CD4-positive, alpha-beta T cell treated with Interferon alpha-2 for 1 hour (primary cell): ENCODE measurements at places on chromosomes 6 and 20.

- DNase-seq, result peak; percentile 63
Observed at GRCh38 chr6:52333840-52334200, 28.1 kb upstream of the PAQR8 start.

DNA sequence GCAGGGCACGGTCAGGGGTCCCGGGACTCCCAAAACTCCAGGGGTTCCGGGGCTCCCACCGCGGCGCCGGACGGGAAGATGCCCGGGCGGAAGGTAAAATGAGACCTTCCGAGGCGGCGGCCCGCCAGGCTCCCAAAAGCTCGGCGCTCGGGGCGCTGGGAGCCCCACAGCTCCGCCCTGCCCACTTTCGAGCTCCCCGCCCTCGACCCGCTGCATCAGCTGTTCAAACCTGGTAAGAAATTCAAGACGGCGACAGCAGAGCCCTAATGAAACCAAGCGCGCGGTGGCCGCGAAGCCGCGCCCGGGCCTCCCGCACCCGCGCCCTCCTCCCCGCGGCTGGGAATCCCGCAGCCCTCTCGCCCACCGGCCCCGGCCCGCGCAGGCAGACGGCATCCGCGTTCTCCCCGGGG, 369 bp downstream of the SLC4A11 start:
- DNase-seq, result peak; percentile 48

- DNase-seq, result no peak
Observed at GRCh38 chr6:23735151-23735550, 390.9 kb upstream of the NRSN1 start.

DNA sequence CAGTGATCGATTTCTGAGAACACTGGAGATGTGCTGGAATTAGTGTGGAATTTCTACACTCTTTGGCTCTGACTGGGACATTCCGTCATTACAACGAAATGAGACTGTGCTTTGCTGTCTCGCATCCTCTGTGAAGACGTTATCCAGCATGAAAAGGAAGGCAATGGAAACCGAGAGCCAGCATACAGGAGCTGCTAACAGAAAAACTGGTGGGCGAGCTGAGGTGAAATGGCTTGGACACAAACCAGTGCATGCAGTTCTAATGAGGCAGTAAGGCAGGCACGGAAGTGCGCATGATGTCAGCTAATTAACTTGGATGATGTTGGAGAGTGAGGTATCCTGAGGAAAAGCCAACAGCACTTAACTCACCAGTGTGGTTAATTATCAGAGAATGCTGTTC, 202.8 kb upstream of the AGPAT4 start:
- DNase-seq, result no peak

DNA sequence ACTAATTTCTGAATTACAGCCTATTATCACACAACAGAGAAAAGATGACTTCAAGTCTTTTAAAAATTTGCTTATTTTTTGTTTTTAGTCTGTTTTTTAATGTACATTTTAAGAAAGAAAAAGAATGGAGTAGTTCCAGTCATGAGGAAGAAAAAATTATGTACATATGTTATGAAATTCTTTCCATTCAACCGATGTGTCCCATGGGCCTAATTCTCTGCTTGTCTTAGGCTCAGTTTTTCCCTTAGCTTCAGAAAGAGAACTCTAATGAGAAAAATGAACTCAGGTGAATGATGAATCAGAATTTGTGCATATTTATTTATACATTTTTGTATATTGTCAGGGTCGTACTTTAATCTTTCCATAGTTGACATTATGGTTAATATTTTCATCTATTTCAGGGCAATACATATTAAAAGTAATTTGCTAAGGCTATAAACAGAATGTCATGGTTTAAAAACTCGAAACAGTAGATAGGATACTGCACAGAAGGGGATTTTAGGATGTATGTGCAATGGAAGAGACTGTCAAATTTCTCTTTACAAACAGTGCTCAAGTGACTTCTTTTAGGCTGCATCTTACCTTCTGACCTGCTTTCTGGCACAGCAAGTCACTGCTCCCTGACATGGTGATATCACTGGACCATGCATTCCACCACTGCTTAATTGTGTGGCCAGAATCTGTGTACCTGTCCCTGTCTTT, 153.1 kb downstream of the EPHA7 start:
- no peak for DNase-seq

GRCh38 chr6:109834131-109834530, 143.0 kb downstream of the FIG4 start:
- DNase-seq, result no peak

GRCh38 chr6:520820-521219, 129.3 kb downstream of the IRF4 start:
- DNase-seq, result no peak

- DNase-seq, result no peak
Observed at GRCh38 chr6:43250992-43251373, 7.7 kb downstream of the TTBK1 start.

DNA sequence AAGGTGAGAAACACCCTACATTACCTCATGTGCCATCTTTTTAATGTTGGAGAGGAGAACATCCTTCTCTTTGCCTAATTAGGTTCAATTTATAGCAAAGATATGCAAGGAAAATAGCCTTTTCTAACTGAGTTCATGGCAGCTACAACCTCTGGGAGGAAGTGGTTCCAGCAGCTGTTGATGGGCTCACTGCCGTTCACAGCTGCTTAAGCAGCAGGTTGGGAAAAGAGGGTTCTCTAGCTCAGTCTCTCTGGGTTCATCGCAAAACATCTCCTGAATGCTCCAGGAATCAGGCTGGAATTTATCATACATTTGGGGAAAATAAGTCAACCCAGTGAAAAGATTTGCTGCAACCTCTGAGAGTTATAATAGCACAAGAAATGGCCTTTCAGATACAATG, 115.1 kb downstream of the UNC5CL start:
- no peak for DNase-seq

DNA sequence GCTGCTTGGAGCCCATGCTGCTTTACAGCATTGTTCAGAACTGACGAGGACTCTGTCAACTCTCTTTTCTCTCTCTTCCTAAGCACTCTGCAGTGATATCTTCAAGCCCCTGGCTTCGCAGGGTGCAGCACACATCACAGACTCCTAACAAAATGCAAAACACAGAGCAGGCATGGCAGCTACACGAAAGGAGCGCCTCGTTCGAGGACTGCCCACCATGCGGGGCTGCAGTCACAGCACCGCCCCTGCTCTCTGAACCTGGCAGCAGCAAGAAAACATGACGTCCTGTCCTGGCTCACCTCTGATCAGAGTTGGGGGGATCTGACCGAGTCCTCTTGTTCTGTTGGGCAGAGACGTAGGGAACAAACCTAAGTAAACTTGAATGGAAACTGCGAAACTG, 281.7 kb downstream of the CDH26 start:
- no peak for DNase-seq

- no peak for DNase-seq
Observed at GRCh38 chr20:43590036-43590391, 723 bp upstream of the IFT52 start.

DNA sequence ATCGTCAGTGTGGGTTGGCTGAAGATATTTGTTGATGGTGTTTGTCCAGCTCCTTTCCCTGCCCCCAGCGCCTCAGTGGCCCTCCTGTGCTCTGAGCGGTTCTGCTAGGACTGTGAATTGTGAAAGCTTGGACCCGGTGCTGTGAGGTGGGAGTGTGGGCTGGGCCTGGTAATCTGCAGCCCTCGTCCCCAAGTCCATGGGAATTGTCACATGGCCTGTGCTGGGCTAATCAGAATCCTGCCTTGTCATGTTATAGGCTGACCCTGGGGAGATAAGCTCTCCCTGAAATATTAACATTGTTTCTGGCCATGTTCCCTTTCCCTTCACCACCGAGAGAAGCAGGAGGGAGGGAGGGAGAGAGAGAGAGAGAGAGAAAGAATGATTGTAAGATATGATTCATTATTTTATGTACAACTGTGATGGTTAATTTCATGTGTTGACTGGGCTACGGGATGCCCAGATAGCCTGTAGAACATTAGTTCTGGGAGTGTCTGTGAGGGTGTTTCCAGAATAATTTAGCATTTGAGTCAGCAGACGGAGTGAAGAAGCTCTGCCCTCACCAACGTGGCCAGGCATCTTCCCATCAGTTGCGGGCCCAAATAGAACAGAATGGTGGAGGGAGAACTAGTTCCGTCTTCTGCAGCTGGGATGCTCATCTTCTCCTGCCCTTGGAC, 62.4 kb downstream of the TFAP2C start:
- no peak for DNase-seq

DNA sequence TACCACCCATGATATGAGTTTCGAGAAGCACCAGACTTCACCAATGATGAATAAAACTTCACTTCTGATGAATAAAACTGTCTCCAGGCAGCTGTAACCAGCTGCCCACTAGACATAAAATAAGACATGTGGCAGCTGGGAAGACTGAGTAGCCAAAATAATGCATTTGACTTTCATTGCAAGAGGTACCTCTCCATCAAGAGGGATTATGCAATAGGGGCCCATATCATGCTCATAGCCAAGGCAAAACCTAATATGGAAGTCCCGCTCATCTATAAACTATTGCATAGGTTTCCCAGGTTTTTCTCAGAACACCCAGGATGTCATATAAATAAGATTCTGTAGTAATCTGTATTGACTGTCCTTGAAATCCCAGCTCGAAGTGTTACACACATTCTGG, 155.5 kb downstream of the SIM1 start:
- no peak for DNase-seq

GRCh38 chr6:17233531-17233930, 47.6 kb upstream of the RBM24 start:
- DNase-seq, result no peak

DNA sequence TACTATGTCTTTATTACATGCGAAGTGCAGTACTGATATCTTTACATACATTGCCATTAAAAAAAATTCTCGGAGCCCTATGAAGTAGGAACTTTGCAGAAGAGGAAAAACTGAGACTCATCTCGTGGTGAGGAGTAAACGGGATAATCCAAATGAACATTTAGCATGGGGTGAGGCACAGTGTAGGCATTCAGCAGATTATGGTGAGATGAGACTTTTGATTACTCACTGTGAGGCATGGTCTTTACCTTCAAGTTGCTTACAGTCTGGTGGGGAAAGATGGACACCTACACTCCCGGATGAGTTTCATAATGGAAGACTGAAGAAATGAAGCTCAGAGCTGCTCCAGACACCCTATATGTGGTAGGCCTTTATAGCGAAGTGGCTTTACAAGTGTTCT, 1.4 kb downstream of the RPRD1B start:
- DNase-seq, result no peak

- no peak for DNase-seq
Observed at GRCh38 chr20:38453941-38454340, 18.7 kb upstream of the RALGAPB start.

DNA sequence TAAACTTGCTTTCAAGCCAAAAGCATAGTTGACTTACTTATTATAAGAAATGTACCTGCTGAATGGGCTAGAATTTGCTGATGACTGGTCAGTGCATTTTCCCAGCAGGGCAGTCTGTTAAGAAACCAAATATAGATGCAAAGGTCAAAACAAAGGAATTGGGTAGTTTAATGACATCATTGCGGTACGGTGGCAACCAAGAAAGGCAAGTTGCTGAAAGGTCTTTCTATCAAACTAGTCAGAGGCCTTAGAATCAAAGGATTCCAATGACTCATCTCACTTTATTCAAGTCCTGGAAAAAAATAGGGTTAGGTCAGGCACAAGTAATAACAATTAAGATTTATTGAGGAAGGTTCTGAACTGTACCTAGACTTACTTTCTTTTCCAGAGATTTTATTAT, 76.4 kb downstream of the KIZ start:
- no peak for DNase-seq

DNA sequence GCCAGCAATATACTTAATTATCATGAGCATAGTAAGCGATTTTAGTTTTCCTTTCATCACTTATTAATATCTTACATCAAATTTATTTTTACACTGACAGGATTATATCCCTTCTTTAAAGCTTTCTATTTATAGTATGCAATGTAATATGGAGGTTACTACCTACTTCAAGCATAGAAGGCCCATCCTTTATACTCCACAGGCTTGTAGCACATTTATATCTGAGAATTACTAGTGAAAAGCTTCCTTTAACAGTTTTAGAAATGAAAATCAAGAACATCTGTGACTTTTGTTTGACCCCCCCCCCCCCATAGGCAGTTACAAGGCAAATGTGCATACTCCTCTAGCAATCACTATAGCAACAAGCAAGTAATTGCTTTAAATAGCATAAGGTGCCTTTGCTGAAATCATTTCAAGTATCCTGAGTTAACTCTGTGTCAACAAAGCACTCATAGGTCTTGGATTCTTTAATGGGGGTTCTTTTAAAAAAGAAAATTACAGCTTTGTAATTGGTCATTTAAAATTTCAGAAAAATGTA, 917.7 kb downstream of the PHF3 start:
- no peak for DNase-seq

DNA sequence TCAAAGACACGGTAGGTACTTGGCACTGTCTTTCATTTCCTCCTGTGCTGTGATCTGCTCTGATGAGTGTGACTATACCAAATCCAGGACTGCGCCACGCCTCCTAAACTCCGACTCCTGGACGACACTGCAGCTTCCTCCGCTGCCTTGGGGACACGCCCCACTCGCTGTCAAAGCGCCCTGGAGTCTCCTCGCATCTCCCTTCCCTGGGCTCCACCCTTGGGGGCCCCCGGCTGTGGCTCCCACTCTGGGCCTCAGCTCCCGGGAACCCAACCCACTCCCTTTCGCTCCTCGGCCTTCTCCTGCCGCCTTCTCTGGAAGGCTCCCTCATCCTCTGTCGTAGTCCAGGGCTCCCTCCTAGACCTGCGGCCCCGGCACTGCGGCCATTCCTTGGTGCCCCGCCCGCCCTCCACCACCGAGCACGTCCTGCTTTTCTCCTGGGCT, 61.2 kb downstream of the RSPH3 start:
- DNase-seq, result no peak
